ENCODE measurements at places on chromosomes 6 and 20.

DNA sequence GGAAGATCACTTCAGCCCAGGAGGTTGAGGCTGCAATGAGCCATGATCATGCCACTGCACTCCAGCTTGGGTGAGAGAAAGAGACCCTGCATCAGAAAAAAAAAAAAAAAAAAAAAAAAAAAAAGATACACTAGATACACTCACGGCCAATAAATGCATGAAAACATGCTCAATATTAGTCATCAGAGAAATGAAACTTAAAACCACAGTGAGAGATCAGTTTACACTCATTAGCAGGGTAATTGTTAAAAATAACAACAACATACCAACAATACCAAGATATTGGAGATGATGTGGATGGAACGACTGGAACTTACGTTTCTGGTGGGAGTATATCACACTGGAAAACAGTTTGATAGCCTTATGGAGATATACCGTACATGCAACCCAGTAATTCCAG is 29.9 kb downstream of the HS3ST5 start:
- DNase-seq = no peak

DNA sequence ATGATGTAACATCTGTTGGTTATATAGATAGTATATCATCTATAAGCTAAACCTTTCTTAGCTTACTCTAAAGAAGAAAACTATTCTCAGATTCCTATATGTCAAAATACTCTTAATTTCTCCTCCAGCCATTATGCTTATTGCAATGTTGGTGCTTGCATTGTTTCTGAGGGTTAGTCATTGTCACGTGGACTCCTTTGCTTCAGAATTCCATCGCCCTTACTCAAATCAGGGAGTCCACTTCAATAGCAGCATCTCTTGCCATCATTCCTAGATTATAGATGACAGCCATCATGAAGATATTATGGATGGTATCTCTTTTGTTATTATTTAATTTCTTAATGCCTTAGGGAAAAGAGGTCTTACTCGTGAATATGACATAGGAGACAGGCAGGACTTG is 776.1 kb downstream of the TENT5A start:
- no peak for DNase-seq

GRCh38 chr6:4670290-4670689 is 105.9 kb upstream of the CDYL start:
- no peak for DNase-seq

DNA sequence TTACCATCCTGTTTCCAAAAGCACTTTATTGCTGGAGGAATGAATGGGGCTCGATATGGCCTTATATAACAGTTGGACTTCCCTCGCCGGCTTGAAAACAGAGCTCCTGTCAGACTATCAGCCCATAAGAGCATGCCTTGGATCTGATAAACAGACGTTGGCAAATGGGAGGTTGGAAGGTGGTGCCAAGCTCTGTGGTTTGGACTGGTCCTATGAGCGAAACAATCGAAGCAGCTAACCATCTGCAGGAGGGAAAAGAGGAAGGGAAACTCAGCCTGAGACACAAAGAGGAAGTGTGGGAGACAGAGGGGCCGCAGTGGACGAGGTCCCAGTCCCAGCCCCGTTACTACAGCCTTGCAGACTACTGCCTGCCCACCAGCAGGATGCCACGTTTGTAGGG is 92.9 kb downstream of the TFAP2C start:
- no peak for DNase-seq
